H9 (cell line): ENCODE measurements at places on chromosomes 3 and 15. TPM values are rescaled to one million over a fixed set of nuclear protein-coding genes. Genes with fewer than 3 reads are reported as not detected.

GRCh38 chr3:196287440-196288140 is at the start of gene PCYT1A:
Gene PCYT1A (minus strand): TSS chr3:196287726. CDS start chr3:196270531, 17,195 bp downstream.
- peak; percentile 96 for DNase-seq

DNA sequence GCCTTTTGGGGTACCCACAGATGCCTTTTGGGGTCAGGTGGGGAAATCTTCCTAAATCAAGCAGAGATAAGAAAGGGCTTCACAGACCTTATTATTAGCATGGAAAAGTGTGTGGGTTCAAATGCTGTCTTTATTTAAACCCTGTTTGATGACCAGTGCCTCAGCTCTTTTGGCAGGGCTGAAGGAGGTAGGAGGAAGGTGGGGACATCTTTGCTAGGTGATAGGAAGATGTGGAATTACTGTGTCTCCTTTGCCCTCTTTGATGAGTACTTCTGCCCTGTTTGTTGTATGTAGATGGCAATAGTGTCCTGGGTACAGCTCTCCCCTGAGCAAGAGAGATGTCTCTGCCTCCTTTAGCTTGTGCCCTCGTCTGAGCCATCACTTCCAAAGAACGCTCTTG is 333.3 kb upstream of the ROPN1 start:
- DNase-seq, result no peak

GRCh38 chr3:176840641-176841286 is 356.5 kb downstream of the TBL1XR1 start:
- DNase-seq, result no peak

DNA sequence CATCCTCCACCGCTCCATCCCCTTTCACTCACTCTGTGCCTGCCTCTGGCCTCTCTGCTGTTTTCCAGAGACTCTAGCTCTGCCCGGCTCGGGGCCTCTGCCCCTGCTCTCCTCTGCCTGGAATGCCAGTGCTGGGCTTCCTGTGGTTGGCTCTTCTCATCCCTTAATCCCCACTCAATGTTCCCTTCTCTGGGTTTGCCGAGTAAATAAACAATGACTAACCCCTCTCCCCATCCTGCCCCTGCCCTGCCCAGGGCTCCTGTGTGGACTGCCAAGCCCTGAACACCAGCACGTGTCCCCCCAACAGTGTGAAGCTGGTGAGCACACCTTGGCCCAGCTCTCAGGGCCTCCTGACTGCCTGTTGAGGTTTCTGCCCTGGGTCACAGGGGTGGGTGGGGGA is 12.2 kb downstream of the STAB1 start:
- no peak for DNase-seq

- no peak for DNase-seq
Observed at GRCh38 chr15:33135355-33135781, 59.1 kb downstream of the FMN1 start.

DNA sequence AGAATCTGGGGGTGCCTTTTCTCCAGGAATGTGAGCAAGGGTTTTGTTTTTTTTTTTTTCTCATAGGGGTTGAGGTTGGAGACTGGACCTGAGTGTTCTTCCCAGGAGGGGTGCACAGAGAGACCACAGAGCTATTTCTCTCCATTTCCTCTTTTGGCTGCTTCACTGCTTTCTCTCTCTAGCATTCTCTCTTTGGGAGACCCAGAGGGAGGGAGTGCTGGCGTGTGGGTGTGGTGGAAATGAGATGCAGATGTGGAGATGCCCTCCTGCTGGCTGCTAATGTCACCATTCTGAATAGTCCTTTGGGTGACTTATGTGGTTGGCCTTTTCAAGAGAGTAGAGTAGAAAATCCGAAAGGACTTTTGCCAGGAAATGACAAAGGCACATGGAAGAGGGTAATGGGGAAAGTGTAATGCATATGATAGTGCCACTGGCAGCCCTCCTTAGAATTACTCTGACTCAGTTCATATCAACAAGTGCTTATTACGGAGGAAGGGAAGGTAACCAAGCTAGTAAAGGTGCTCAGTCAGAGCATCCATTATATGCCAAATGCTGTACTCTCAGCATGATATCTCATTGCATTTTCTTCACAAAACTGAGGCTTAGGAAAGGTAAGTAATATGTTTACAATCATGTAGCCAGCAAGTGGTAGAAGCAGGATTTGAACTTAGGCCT is 1.9 kb downstream of the SYN2 start:
- peak; percentile 30 for DNase-seq

Gene SOX14
- total RNA-seq, result 0.35 and 0.57 TPM in 2 replicates

GRCh38 chr3:150371741-150372254 is 36.3 kb upstream of the TSC22D2 start:
- no peak for DNase-seq

GRCh38 chr3:116191409-116191808 is 253.9 kb downstream of the LSAMP start:
- DNase-seq, result no peak

GRCh38 chr3:63351159-63352007 is 73.3 kb downstream of the SYNPR start:
- no peak for DNase-seq

- DNase-seq, result peak; percentile 42
Observed at GRCh38 chr3:55620351-55621025, 133.4 kb upstream of the WNT5A start.

DNA sequence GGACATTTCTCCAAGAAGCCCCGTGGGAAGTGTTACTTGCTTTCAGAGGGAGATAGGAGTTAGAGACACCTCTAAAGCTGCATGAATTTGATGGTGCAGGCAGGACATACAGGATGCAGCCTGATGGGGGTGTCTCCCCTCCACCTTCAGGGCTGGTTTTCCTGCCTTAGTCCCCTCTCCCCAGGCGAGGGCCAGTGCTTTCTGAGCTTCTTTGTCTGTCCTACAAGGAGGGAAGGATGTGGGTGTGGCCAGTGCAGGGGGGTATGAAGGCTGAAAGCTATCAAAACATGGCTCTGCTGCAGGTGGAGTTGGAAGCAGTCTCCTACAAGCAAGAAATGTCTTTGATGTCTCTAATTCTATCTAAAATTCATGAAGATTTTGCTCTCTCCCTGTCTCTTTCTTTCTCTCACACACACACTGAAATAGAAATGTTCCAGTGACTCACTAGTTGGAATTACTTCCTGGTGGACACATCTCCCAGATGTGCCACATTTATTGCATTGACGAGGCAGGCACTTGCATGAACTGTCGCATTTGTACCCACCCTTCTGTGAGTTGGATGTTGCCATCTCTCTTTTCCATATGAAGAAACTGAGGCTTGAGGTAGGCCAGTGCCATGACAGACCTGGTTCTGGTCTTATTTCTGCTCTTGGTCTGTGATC is 13.9 kb upstream of the PODXL2 start:
- no peak for DNase-seq

Gene NOX5
- total RNA-seq, result 0.04 TPM in 1 of 2 replicates, not detected in the other

DNA sequence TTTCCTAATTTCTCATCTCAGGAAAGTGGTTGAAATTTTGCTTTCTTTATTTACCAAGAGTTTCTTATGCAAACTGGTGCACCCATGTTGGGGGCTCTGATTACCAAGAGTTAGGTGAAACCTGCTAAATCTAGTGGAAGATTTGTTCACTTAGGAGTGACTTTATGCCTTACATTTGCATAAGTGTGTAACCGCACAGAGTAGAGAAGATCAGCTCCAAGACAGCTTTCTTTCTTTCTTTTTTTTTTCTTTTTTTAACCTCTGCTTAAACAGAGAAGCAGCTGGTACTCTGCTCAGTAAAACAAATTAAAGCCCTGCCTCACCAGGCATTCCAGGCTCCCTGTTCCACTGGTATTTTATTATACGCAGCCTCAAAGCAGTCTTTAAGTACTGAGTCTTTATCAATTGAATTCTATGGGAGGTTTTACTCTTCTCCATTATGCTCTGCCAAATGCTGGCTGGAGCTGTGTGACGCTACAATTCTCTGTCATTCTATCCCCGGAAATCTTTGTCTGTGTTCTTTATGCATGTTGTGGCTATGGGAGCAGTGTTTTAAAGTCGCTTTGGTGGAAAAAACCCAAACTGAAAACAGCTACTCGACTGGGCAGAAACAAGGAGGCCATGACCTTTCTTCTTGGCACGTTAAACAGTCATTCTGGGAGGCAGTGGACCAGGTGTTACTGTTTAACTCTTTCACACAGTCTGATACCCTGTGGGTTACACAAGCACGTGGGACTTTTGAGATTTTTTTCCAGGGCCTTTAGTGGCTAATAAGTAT is 55.2 kb upstream of the GBE1 start:
- DNase-seq, result no peak

DNA sequence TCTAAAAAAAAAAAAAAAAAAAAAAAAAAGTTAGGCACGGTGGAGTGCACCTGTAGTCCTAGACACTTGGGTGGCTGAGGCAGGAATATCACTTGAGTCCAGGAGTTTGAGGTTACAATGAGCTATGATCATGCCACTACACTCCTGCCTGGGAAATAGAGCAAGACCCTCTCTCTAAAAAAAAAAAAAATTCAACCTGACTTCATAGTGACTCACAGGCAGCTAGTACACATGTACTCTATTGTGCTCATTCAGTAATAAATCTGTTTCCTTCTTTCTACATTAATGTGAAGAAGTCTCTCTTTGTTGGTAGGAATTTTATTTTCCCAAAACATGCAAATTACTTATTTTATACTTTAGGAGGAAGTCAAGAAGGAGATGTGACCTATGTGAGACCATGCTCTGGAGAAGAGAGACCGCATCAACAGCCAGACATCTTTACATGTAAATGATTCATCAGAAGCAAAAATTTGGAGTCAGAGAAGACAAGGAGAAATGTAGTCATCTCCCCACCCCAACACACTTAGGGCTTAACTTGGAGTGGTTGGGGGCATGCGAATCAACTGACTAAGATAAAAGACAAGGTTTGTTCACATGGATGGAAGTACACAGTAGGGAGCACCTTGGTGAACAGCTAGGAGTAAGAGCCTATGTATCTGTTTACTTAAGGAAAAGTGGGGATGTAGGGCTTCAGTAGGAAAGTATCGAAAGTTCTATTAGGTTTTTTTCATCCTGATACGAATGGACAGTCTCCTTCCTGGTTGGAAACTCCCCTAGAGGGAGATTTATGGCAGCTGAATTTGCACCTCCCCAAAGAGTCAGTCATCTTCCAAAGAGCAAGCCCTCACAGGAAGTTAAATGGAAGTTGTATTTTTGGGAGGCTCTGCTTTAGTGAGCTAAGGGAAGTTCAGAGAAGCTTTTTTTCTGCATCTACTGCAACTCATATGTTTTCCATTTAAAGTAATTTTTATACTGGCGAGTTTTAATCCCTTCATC is 23.0 kb upstream of the NMD3 start:
- no peak for DNase-seq

DNA sequence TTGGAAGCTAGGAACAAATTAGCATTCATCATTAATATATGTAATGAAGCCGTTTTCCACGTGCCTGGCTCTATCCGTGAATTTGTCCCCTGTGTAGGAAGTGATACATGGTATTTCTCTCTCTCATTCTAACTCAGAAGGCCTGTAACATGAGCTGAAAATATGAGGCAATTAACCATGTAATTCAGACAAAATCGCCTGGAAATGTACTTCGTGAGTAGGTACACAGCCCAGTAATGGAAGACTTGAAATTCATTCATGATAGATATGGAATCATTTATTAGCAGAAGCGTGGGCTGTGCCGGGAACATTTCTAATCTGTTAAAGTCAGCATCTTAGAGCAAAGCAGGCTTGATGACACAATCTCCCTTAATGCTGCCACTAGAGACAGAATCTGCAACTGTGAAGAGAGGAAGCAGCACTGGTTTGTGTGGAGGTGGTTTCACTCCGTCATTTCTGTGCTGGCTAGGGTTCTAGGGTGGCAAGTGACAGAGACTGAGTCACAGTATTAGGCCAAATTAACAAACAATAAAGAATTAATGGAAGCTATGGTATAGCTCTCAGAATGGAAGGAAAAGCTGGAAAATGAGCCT is 225.0 kb upstream of the PROK2 start:
- DNase-seq, result no peak

GRCh38 chr3:145865399-145866018 is 295.5 kb downstream of the PLOD2 start:
- no peak for DNase-seq

GRCh38 chr3:58529516-58530353 is 7.3 kb downstream of the ACOX2 start:
- peak; percentile 88 for DNase-seq

DNA sequence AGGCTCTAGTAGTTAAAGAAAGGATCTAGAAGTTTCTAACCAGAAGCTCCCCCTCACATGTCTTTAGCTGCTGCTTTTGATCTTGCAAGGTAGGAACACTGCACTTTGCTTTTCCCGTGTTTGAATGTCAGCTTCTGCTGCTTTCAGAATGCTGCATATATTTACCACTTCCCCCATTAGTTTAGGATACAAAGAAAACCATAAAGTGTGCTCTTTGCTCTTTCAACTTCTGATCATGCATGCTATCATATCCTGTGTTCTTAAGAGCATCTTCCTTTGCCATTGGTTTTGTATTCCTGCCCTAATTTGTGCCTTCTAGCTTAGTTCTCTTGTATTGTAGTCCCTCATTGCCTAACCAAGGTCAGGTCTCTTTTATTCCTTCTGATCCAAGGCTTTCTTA is 43.3 kb downstream of the ZNF609 start:
- no peak for DNase-seq

Gene ZMYND10
- total RNA-seq, result 0.61 and 1.4 TPM in 2 replicates

GRCh38 chr3:113912552-113913236 is 35.1 kb upstream of the ZDHHC23 start:
- DNase-seq, result peak; percentile 69

DNA sequence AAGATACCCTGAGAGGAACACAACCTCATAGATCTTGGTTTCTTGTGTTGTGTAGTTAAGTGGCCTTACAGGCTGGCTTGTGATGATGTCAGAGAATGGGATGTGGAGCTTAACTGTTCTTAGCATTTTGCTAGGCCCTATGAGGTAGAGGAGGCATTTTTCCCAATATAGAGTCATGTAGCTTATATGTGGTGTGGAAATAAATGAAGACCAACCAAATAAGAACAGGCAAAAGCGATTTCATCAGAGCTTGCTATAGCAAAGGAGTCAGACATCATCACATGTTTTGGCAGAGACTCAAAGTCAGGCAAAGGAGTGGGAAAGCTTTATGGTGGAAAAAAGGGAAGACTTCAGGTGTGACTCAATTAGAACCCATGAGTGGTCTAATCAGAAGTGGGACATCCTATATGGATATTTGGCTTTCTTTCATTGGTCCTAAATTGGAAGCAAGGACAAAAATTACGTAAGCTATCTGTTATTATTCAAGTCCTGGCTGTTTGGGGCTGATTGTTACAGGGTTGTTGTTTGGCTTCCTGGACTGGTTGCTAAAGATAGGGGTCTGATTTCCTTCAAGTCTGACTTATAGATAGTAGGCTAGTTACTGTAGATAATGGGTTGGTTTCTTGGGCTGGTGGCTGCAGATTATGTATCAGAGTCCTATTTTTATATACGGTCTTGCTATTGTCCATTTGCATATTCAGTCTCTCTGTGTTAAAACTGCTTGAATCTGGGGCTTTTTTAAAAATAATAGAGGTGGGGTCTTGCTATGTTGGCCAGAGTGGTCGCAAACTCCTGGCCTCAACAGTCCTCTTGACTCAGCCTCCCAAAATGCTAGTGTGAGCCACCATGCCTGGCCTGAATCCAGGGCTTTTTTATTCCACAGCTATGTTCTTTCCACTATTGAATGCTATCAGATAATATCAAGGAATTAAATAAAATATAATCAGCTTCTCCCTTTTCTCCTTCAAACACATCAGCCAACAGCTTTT is 30.3 kb upstream of the SETD2 start:
- no peak for DNase-seq

- no peak for DNase-seq
Observed at GRCh38 chr3:27508424-27508823, 24.2 kb upstream of the SLC4A7 start.
